ENCODE measurements at places on chromosomes 11 and 22.

GRCh38 chr11:34387653-34388052 lies 29.8 kb upstream of the ABTB2 start:
- no peak for DNase-seq

DNA sequence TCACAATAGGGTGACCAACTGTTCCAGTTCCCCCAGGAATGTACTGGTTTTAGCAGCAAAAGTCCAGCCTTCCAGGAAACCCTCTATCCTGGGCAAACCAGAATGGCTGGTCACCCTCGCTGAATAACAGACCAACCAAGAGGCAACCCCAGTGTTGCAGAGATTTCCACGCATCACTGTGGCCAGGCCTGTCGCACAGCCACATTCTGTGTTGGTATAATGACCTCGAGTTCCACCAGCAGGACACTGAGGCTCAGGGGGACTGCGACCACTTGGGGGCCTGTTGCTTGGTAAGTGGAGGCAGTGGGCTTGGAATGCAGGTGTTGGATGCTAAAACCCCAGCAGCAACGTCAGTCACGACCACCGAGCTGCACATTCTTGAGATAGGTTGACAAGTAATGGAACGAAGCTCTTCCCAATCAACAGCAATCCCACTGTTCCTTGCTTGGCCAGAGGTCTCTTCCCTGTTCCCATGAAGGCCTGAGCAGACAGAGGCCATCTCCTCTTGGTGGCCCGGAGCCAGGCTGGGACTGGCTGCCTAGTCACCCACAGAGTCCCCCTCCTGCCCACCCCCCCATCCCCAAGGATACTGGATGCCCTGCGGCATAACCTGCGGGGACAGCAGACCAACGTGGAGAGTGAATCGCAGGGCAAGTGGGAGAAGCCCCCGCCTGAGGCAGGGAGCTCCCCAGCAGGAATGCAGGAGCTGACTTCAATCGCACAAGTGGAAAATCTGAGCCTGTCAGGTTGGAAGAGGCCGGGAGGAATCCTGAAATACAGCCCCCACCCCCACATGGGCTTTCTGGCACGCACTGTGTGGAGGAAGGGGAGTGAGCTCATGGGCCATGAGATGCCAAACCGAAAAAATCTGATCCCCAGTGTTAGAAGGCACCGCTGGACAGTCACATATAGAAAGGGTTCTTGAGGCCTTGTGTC lies 43.4 kb upstream of the MN1 start:
- no peak for DNase-seq

- no peak for DNase-seq
Observed at GRCh38 chr22:36015155-36015810, 13.3 kb downstream of the RBFOX2 start.

- DNase-seq = no peak
Observed at GRCh38 chr11:61974766-61975631, 7.6 kb upstream of the FTH1 start.

GRCh38 chr11:114366331-114367243 lies 33.7 kb downstream of the C11orf71 start:
- no peak for DNase-seq

DNA sequence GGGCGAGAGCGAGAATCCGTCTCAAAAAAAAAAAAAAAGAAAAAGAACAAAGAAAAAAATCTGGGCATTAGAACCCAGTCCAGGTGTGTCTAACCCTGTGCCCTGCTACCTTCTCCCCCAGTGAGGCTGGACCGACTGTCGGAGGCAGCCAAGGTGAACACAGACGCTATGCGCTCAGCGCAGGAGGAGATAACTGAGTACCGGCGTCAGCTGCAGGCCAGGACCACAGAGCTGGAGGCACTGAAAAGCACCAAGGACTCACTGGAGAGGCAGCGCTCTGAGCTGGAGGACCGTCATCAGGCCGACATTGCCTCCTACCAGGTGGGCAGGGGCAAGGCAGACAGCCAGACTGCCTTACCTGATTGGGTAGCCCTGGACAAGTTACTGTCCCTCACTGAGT lies 3.2 kb downstream of the NEFH start:
- DNase-seq = no peak

- DNase-seq = no peak
Observed at GRCh38 chr11:71472941-71473792, 20.2 kb downstream of the NADSYN1 start.

DNA sequence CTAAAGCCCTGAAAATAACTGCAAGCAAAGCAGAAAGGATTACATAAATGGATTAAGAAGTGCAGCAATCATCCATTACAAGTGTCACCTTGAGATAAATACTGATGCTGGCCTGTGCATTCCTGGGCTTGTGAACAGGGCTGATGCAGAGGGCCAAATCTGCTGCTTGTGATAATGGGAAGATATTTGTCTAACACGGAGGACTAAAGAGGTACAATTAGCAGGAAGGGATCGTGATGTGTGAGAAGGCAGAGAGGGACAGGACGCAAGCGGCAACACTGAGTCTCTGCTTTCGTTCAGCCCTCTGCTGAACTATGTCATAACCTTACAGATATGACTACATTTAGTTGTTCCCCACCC lies 107.7 kb upstream of the DDI1 start:
- DNase-seq = no peak

Measured in stimulated activated naive CD8-positive, alpha-beta T cell treated with anti-CD3 and anti-CD28 coated beads, Interleukin-15, Interleukin-2, amounts not matched to agents 100 U/mL and 50 U/mL, for 24 hours (primary cell).